Naive B cell (primary cell): ENCODE measurements at places on chromosomes 7 and 10. TPM values are rescaled to one million over a fixed set of nuclear protein-coding genes. Genes with fewer than 3 reads are reported as not detected.

Gene LIPK
- not detected for polyA plus RNA-seq

Gene GIMAP6
- 1.4 TPM for polyA plus RNA-seq

Gene DOCK4
- polyA plus RNA-seq, result 0.28 TPM

Gene TMEM213
- polyA plus RNA-seq, result not detected

Gene TRIM50
- polyA plus RNA-seq, result not detected

Gene TMEM130
- polyA plus RNA-seq, result 0.32 TPM

Gene C10orf71
- not detected for polyA plus RNA-seq

Gene OR2A1
- not detected for polyA plus RNA-seq

Gene HTR5A
- polyA plus RNA-seq, result not detected

Gene CNPY1
- polyA plus RNA-seq, result not detected

Gene VAX1
- not detected for polyA plus RNA-seq

Gene BMPER
- not detected for polyA plus RNA-seq

Gene SEMA3C
- not detected for polyA plus RNA-seq

Gene SLC25A40
- polyA plus RNA-seq, result 11.8 TPM

Gene TYW1B
- polyA plus RNA-seq, result 4.1 TPM

Gene ADAM8
- polyA plus RNA-seq, result 30.0 TPM

Gene HPS1
- 107 TPM for polyA plus RNA-seq

Gene CEP55
- polyA plus RNA-seq, result 0.24 TPM

Gene GCK
- polyA plus RNA-seq, result 0.39 TPM

Gene COX19
- polyA plus RNA-seq, result 22.6 TPM

Gene MORN4
- 2.1 TPM for polyA plus RNA-seq

Gene DGKI
- polyA plus RNA-seq, result not detected

Gene ACTR3C
- 6.2 TPM for polyA plus RNA-seq

Gene EGR2
- 1.7 TPM for polyA plus RNA-seq

Gene FANK1
- not detected for polyA plus RNA-seq

Gene LGI1
- polyA plus RNA-seq, result not detected

Gene SCD
- 7.5 TPM for polyA plus RNA-seq

Gene CCDC3
- not detected for polyA plus RNA-seq

Gene AGAP4
- 0.18 TPM for polyA plus RNA-seq

Gene TET1
- polyA plus RNA-seq, result 0.97 TPM

Gene CCM2
- 83.4 TPM for polyA plus RNA-seq

Gene SPDYE9
- polyA plus RNA-seq, result 0.19 TPM

Gene SEMA3E
- not detected for polyA plus RNA-seq

Gene CALHM1
- polyA plus RNA-seq, result not detected

Gene CCDC172
- not detected for polyA plus RNA-seq

Gene RARRES2
- not detected for polyA plus RNA-seq

Gene ATP6V0A4
- polyA plus RNA-seq, result not detected

Gene XRCC2
- polyA plus RNA-seq, result 1.2 TPM

Gene THSD7A
- not detected for polyA plus RNA-seq

Gene BEND7
- polyA plus RNA-seq, result not detected

Gene MYL10
- polyA plus RNA-seq, result not detected

Gene SLC18A2
- 0.28 TPM for polyA plus RNA-seq

Gene STEAP4
- not detected for polyA plus RNA-seq

Gene KLF14
- polyA plus RNA-seq, result not detected

Gene PARD3
- not detected for polyA plus RNA-seq

Gene MYH16
- not detected for polyA plus RNA-seq
